RPMI7951 (cell line): ENCODE measurements at places on chromosomes 5 and 9. TPM values are rescaled to one million over a fixed set of nuclear protein-coding genes. Genes with fewer than 3 reads are reported as not detected.

The BTNL3 gene
- not detected in 2 replicates for total RNA-seq

The DOLPP1 gene
- 11.6 and 12.4 TPM in 2 replicates for total RNA-seq

The TAF11L10 gene
- not detected in 2 replicates for total RNA-seq

The SOHLH1 gene
- not detected in 2 replicates for total RNA-seq

The DDX4 gene
- total RNA-seq, result not detected in 2 replicates

The PCDHGC3 gene
- total RNA-seq, result 75.6 and 81.8 TPM in 2 replicates

The OR13F1 gene
- not detected in 2 replicates for total RNA-seq

The MARCOL gene
- total RNA-seq, result not detected in 2 replicates

The SKP1 gene
- 357 and 366 TPM in 2 replicates for total RNA-seq

The BAAT gene
- total RNA-seq, result not detected in 2 replicates

The SPINK7 gene
- not detected in 2 replicates for total RNA-seq

The FXN gene
- total RNA-seq, result 3.0 and 3.7 TPM in 2 replicates

The EMB gene
- 0.59 and 0.96 TPM in 2 replicates for total RNA-seq

The MEGF10 gene
- total RNA-seq, result 9.7 and 13.7 TPM in 2 replicates

The PKD2L2 gene
- total RNA-seq, result not detected in 2 replicates

The SLC36A3 gene
- not detected in 2 replicates for total RNA-seq

The RLN1 gene
- 0.24 and 0.39 TPM in 2 replicates for total RNA-seq

The TPPP gene
- total RNA-seq, result 0.72 and 0.98 TPM in 2 replicates

The AK8 gene
- total RNA-seq, result not detected in 2 replicates

The TMC1 gene
- 0.29 TPM in 1 of 2 replicates, not detected in the other for total RNA-seq

The NOP16 gene
- 27.8 and 28.1 TPM in 2 replicates for total RNA-seq

The EPB41L4A gene
- total RNA-seq, result under 0.01 and 0.12 TPM in 2 replicates

The FOXD4L4 gene
- total RNA-seq, result 0.20 TPM in 1 of 2 replicates, not detected in the other

The CEL gene
- total RNA-seq, result 0.12 TPM in 1 of 2 replicates, not detected in the other

The KIF24 gene
- 6.9 and 7.1 TPM in 2 replicates for total RNA-seq

The SLC34A3 gene
- not detected in 2 replicates for total RNA-seq

The PCA3 gene
- total RNA-seq, result not detected in 2 replicates

The RLN2 gene
- total RNA-seq, result 0.29 and 1.1 TPM in 2 replicates

The CENPP gene
- total RNA-seq, result 11.2 and 17.8 TPM in 2 replicates

The STPG3 gene
- not detected in 2 replicates for total RNA-seq

The CDX1 gene
- total RNA-seq, result 0.24 and 0.98 TPM in 2 replicates

The CCNO gene
- total RNA-seq, result 1.2 and 2.6 TPM in 2 replicates

The SV2C gene
- total RNA-seq, result under 0.01 TPM in 1 of 2 replicates, not detected in the other

The LECT2 gene
- not detected in 2 replicates for total RNA-seq

The EIF4E1B gene
- not detected in 2 replicates for total RNA-seq

The PIP5K1B gene
- total RNA-seq, result not detected in 2 replicates

The FCN1 gene
- total RNA-seq, result not detected in 2 replicates

The ADAMTSL1 gene
- 24.4 and 25.1 TPM in 2 replicates for total RNA-seq

The ARL10 gene
- 1.3 and 1.4 TPM in 2 replicates for total RNA-seq

The WHRN gene
- total RNA-seq, result 1.4 and 1.7 TPM in 2 replicates

The DOCK8 gene
- not detected in 2 replicates for total RNA-seq

The GLRA1 gene
- not detected in 2 replicates for total RNA-seq
